ENCODE measurements at places on chromosomes 11 and 22. TPM values are rescaled to one million over a fixed set of nuclear protein-coding genes. Genes with fewer than 3 reads are reported as not detected.

- DNase-seq = no peak
Observed at GRCh38 chr11:102464037-102464436, 11.5 kb upstream of the TMEM123 start.

DNA sequence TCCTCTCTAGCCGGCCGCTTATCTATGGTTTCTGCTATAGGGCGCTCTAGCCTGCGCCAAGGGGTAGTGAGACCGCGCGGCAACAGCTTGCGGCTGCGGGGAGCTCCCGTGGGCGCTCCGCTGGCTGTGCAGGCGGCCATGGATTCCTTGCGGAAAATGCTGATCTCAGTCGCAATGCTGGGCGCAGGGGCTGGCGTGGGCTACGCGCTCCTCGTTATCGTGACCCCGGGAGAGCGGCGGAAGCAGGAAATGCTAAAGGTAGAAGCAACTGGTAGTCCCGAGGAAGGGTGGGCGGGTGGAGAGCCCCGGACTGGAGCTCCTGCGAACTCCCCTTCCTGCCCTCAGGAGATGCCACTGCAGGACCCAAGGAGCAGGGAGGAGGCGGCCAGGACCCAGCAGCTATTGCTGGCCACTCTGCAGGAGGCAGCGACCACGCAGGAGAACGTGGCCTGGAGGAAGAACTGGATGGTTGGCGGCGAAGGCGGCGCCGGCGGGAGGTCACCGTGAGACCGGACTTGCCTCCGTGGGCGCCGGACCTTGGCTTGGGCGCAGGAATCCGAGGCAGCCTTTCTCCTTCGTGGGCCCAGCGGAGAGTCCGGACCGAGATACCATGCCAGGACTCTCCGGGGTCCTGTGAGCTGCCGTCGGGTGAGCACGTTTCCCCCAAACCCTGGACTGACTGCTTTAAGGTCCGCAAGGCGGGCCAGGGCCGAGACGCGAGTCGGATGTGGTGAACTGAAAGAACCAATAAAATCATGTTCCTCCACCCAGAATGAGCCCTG is at the start of the genes LBHD1 and UQCC3:
Gene LBHD1, minus strand, starts transcription at position 660 of the 782 bp plus-strand sequence. CDS start 2,236 bp downstream, outside the sequence.
Gene UQCC3, plus strand, starts transcription at position 66 of the 782 bp plus-strand sequence. Its CDS starts 73 bp downstream, at position 139.
- peak; percentile 67 for DNase-seq

DNA sequence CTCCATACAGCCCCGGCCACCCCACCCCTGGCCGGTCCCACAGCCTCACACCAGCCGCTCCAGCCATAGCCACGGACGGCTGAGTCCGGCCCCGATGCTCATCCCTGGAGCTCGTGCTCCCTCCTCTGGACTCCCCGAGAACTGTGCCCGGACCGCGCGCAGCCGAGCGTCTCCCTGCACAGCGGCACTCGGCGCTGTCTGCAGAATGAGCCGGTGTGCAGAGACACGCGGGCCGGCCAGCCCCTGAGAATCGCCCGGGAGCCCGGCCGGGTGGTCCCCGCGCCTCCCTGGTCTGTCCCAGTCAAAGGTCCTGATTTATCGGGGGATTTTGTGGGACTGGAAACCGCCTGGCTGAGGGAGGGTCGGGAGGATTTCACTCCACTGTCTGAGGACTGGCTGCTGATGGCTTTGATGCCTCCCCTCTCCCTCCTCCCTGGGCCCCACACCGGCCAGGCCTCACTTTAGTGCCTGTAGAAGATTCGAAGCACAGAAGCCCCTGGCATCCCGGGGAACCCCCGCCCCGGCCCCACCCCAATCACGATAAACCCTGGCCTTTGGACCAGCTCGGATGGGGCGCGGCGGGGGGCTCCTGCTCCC is 102.7 kb downstream of the BRD1 start:
- DNase-seq = peak; percentile 40

CARD18 gene
- not detected for total RNA-seq

SLC35E4 gene
- 7.0 TPM for total RNA-seq

- no peak for DNase-seq
Observed at GRCh38 chr11:115100706-115101105, 403.5 kb downstream of the CADM1 start.

SCGB1C1 gene
- not detected for total RNA-seq

GRCh38 chr22:19411690-19412045 is 19.9 kb downstream of the HIRA start:
- DNase-seq = no peak

DNA sequence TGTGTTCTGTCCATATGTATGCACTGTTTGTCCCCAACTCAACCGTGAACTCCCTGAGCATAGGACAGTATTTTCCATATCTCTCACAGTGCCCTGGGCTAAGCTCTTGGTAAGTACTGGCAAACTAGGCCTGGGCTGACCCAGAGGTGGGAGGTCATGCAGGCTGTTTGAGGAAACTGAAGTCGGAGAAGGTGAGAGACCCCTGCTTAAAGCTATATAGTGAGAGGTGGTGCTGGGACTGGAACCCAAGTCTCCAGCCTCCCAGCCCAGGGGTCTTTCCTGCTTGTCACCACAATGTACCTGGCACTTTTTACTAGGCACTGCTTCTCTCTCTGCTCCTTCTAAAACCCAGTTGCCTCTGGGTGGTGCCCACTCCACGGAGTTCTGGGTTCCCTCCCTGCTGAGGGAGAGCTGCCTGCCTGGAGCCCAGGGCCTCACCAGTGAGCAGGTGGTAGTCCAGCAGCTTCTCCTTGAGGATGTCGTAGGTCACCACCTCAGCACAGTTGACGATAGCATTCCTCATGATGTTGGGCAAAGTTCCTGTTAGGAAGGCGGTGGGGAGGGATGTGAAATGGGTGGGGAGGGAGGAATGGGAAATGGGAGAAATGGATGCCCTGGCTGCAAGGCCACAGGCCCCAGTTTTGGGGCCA is 4.7 kb downstream of the UCP3 start:
- no peak for DNase-seq

IGSF9B gene
- total RNA-seq = 0.55 TPM
